Left lobe of liver (tissue), 2 donors: ENCODE measurements at places on chromosomes 4 and X. TPM values are rescaled to one million over a fixed set of nuclear protein-coding genes. Genes with fewer than 3 reads are reported as not detected.

GRCh38 chr4:141459020-141459419, 177.4 kb upstream of the IL15 start:
- DNase-seq, result no peak

DNA sequence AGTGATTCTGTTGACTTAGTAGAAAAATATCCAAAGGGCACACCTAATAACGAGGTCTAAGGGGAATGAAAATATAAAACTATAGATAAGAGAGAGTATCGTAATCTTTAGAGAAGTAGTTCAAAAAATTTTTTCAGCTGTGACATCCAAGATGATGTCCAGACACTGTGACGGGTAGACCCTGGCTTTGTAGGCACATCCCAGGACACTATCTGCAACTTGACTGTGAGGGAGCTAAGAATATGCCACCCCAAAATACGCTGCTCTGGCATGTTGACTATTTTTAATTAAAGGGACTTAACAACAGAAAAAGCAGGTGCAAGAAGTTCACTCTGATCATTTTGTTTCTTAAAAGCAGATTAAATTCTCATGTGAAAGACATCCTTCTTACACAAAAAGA, 89.5 kb downstream of the CLCN4 start:
- no peak for DNase-seq

GRCh38 chr4:53529025-53529424, 62.3 kb downstream of the LNX1 start:
- DNase-seq, result no peak

DOK7 gene
- 0.83 TPM for total RNA-seq

ERCC6L gene
- 0.08 TPM for total RNA-seq

GRCh38 chr4:54909961-54910360, 215.4 kb downstream of the KDR start:
- DNase-seq, result no peak

DCAF16 gene
- 4.3 TPM for total RNA-seq
